ENCODE measurements at places on chromosomes 16 and 17. TPM values are rescaled to one million over a fixed set of nuclear protein-coding genes. Genes with fewer than 3 reads are reported as not detected.

GRCh38 chr17:29255926-29256522, 9.4 kb downstream of the CRYBA1 start:
- peak overlapping the region; percentile 56 for H3K27ac ChIP-seq
- DNase-seq = no peak
- H3K4me1 ChIP-seq = peaks cover 33% of the 10 kb centered on the region
- H3K36me3 ChIP-seq = peaks cover 12% of the 10 kb centered on the region

Gene PHOSPHO1
- total RNA-seq = 0.29 TPM

Gene MSLN
- not detected for total RNA-seq

Gene CRISPLD2
- 0.51 TPM for total RNA-seq

GRCh38 chr16:81006211-81006812, 373 bp downstream of the CMC2 start:
- H3K4me1 ChIP-seq = peaks cover 81% of the 10 kb centered on the region
- peak overlapping the region; percentile 96 for H3K27ac ChIP-seq
- DNase-seq = peak; percentile 86
- H3K27me3 ChIP-seq = no peaks in the 10 kb centered on the region
- peaks cover 5% of the 10 kb centered on the region for H3K36me3 ChIP-seq

- no peak overlapping the region for H3K4me3 ChIP-seq
- peaks cover 30% of the 10 kb centered on the region for H3K4me1 ChIP-seq
- no peaks in the 10 kb centered on the region for H3K27me3 ChIP-seq
These were observed 87.2 kb downstream of the LITAF start for GRCh38 chr16:11499295-11500089.

Gene CBFA2T3
- 1.2 TPM for total RNA-seq

- H3K4me3 ChIP-seq = no peak overlapping the region
- H3K4me1 ChIP-seq = no peaks in the 10 kb centered on the region
- H3K27ac ChIP-seq = no peak overlapping the region
- no peaks in the 10 kb centered on the region for H3K27me3 ChIP-seq
- no peak for DNase-seq
These were observed 497.5 kb upstream of the SALL1 start for GRCh38 chr16:51648526-51648925.

- no peak overlapping the region for H3K27ac ChIP-seq
- no peaks in the 10 kb centered on the region for H3K4me1 ChIP-seq
- no peak overlapping the region for H3K4me3 ChIP-seq
- DNase-seq = no peak
- no peaks in the 10 kb centered on the region for H3K36me3 ChIP-seq
These were observed 8.8 kb downstream of the TUBB3 start for GRCh38 chr16:89931964-89932363.

- DNase-seq = peak; percentile 67
- no peaks in the 10 kb centered on the region for H3K36me3 ChIP-seq
- H3K27me3 ChIP-seq = peaks cover 38% of the 10 kb centered on the region
- H3K4me1 ChIP-seq = peaks cover 25% of the 10 kb centered on the region
- H3K4me3 ChIP-seq = peak overlapping the region; percentile 68
These were observed 31.7 kb upstream of the KCNJ2 start for GRCh38 chr17:70137451-70138230.

Gene PRR35
- not detected for total RNA-seq

Gene MGAT5B
- 0.28 TPM for total RNA-seq

GRCh38 chr16:72873044-72873443, 174.9 kb downstream of the ZFHX3 start:
- H3K27me3 ChIP-seq = no peaks in the 10 kb centered on the region
- no peak for DNase-seq
- H3K4me3 ChIP-seq = no peak overlapping the region
- peaks cover 20% of the 10 kb centered on the region for H3K4me1 ChIP-seq
- no peak overlapping the region for H3K27ac ChIP-seq

- H3K27ac ChIP-seq = no peak overlapping the region
- H3K36me3 ChIP-seq = no peaks in the 10 kb centered on the region
- DNase-seq = no peak
These were observed 4.3 kb upstream of the GSG1L start for GRCh38 chr16:28067604-28068379.

GRCh38 chr16:73572135-73572828, 524.4 kb upstream of the ZFHX3 start:
- no peak for DNase-seq
- H3K4me3 ChIP-seq = no peak overlapping the region
- H3K27me3 ChIP-seq = no peaks in the 10 kb centered on the region
- H3K4me1 ChIP-seq = no peaks in the 10 kb centered on the region
- H3K27ac ChIP-seq = no peak overlapping the region
- no peaks in the 10 kb centered on the region for H3K36me3 ChIP-seq

Gene CASKIN1
- 0.89 TPM for total RNA-seq

Gene FGF11
- 4.9 TPM for total RNA-seq

GRCh38 chr17:34547453-34548063, 31.8 kb upstream of the TMEM132E start:
- no peak overlapping the region for H3K27ac ChIP-seq
- H3K27me3 ChIP-seq = peaks cover 30% of the 10 kb centered on the region
- no peaks in the 10 kb centered on the region for H3K4me1 ChIP-seq
- DNase-seq = no peak

DNA sequence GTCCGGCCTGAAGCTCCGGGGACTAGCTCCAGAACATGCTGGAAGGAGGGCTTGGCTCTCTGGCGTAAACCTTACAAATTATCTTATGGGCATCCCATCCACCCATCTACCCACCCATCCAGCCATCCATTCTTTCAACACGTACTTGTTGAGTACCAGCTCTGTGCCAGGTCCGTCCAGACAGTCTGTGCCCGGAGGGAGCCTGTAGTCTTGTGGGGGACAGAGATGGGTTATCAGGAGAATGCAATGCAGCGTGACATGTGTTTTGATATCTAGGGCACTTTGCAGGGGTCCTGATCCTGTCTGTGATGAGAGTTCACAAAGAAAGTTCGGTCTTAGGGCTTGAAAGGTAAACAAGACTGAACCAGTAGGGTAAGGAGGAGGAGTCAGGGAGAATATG, 4.1 kb upstream of the SLC13A2 start:
- no peak overlapping the region for H3K4me3 ChIP-seq
- no peak for DNase-seq
- H3K27me3 ChIP-seq = peaks cover 21% of the 10 kb centered on the region
- no peaks in the 10 kb centered on the region for H3K36me3 ChIP-seq
- no peak overlapping the region for H3K27ac ChIP-seq
- peaks cover 26% of the 10 kb centered on the region for H3K4me1 ChIP-seq

DNA sequence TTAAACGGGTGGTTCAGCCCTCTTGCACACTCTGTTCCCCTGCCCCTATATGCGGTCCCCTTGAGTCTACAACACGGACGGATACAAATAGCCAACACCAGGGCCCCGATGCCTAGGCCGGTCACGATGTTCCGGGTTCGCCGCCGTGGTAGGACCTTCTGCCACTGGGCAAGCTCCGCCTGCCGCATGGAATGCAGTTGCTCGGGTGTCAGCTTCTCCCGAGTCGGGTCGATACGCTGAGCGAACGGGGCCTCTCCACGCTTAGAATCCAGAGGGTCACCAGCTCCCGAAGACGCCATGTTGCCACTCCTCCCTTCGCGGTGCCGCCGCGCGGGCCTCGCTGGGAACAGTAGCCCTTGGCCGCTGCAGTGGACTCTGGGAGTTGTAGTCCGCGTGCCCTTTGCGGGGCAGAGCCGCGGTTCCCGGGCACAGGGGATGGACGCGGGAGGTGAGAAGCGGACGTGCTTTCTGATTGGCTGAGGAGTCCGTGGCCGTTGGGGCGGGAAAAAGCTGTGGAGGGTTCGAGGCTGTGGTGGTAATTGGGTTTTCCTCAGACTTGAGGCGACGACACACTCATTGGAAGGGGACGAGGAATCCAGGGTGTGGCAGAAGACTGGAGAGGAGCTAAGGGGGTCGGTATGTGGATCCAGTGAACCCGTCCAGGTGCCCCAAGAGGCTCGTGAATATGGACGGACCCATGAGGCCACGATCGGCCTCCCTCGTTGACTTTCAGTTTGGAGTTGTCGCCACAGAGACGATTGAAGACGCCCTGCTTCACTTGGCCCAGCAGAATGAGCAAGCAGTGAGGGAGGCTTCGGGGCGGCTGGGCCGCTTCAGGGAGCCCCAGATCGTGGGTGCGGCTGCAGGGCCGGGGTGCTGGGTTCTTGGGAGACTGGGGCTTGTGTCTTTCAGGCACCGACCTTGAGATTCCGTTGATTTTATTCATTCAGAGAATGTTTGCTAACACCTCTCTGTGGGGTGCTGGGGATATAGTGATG, at the start of the genes CNTD1 and COA3:
Gene CNTD1, plus strand, starts transcription at position 479 of the 998 bp plus-strand sequence. Its CDS starts 207 bp downstream, at position 686.
Gene COA3, minus strand, starts transcription at position 322 of the 998 bp plus-strand sequence. Its CDS starts 23 bp downstream, at position 299.
- H3K36me3 ChIP-seq = no peaks in the 10 kb centered on the region
- peak; percentile 87 for DNase-seq
- H3K4me3 ChIP-seq = peak within 1 kb of the TSS; percentile 91

DNA sequence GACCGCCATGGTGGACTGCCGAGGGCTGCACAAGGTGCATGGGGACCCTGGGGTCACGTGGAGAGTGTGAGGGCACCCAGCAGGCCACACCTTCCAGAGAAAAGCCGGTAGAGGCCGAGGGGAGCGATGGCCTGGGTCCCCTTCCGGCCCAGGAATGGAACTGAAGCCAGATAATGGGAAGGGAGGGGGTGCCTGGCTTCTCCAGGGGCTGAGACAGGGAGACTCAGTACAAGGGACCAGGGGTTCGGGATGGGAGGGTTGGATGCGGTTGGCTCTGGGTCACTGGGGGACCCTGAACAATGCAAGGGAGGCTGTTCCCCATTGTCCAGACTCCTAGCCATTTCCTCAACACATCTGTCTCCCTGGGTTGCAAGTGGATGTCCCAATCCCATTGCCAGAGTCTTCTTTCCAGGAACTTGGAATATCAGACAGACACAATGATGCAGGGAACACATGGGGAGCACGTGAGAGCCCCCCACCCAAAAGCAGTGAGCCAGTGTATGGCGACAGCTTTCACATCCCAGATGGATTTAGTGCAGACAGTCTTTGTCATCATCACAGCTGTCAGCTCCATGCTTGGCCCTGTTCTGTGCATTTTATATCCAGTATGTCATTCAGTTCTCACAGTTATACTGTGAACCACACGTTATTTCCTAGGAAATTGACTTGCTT, 23.6 kb upstream of the DNAI2 start:
- H3K4me1 ChIP-seq = no peaks in the 10 kb centered on the region
- no peak for DNase-seq
- no peak overlapping the region for H3K27ac ChIP-seq
- no peaks in the 10 kb centered on the region for H3K36me3 ChIP-seq
- H3K4me3 ChIP-seq = no peak overlapping the region
- no peaks in the 10 kb centered on the region for H3K27me3 ChIP-seq

Gene BAHCC1
- total RNA-seq = 0.14 TPM

DNA sequence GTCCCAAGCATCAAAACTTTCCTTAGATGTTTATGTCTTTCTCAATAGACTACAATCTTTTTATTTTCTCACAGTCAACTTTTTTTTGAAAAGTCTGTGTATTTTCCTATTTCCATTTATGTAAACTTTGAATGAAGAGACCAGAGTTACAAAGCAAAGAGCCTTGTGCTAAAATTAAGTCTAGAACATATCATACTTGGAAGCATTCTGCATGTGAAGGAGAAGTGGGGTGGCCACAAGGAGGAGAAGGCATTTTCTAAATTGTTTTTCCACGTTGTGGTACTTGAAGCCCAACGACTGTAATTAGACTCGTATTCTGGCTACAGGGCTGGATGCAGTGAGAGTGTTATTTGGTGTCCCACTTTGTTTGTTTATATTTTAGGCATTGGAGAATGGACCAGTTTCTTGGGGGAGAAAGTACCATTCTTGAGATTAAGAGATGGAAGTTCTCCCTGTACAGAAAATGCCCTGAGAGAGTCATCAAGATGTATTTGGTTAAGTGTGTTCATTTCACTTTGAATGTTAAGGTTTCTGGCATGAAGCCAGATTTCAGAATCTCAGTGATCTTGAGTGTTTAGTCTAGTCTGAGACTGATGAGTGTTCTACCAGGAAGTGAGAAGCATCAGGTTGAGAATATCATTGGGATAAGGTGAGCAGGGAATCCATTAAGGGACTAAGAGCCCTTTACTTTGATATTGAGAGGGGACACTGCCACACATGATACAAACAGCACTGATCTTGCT, 71.6 kb downstream of the MAP2K6 start:
- DNase-seq = peak; percentile 11
- H3K27me3 ChIP-seq = no peaks in the 10 kb centered on the region

DNA sequence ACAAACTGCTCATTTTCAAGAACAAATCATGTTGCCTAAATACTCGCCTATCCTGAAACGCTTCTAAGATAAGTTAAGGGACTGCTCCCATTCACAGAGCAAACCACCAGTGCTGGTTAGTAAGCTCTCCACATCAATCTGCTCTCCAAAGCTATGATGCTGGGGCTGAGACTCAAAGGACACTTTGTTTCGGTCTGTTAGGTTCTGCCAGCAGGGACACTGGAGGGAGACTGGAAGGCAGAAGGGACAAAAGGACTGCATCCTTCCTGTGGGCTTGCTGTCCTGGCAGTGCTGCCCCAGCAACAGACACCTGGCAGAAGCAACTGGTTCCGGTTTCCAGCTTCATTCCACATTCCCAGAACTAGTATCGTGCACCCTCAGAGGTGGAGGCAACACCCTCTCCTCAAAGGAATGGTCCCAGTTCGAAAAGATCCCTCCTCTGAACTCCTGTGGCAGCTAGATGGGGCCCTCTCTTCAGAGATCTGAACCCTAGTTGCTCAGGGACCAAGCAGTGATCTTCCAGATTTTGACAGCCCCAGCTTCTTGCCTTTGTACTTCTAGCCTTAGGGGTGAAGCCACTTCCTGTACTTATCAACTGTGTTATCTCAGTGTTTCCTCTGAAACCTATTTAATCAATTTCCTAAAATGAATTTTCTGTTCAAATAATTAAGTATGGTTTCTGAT, 73.4 kb upstream of the GSG1L start:
- no peak overlapping the region for H3K4me3 ChIP-seq
- H3K27ac ChIP-seq = peak overlapping the region; percentile 92
- peak; percentile 28 for DNase-seq
- no peaks in the 10 kb centered on the region for H3K27me3 ChIP-seq
- peaks cover 57% of the 10 kb centered on the region for H3K4me1 ChIP-seq
- H3K36me3 ChIP-seq = peaks cover 12% of the 10 kb centered on the region

DNA sequence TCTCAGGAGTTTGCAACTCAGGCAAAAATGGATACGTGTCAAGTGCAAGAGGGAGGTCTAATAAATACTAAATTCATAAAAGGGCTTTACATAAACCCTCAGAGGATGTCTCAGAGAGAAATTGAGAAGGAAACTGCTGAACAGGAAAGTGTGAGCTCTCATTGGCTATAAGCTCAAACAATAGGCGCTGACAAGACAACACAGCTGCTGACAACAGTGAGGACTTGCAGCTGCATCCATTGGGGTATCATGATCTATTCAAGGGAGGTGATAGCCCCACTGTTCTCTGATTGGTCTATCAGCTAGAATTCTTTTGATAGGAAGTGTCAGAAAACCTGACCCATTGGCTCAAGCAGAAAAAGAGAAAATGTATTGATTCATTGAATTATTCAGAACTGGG, 187.2 kb downstream of the CBLN1 start:
- no peaks in the 10 kb centered on the region for H3K36me3 ChIP-seq
- DNase-seq = no peak
- no peaks in the 10 kb centered on the region for H3K4me1 ChIP-seq
- no peak overlapping the region for H3K27ac ChIP-seq
- no peaks in the 10 kb centered on the region for H3K27me3 ChIP-seq
- H3K4me3 ChIP-seq = no peak overlapping the region

Measured in activated T-cell treated with anti-CD3 and anti-CD28 coated beads, Interleukin-2, amount 50 U/mL, for 72 hours (primary cell).